ENCODE measurements at places on chromosomes 1 and 21.

DNA sequence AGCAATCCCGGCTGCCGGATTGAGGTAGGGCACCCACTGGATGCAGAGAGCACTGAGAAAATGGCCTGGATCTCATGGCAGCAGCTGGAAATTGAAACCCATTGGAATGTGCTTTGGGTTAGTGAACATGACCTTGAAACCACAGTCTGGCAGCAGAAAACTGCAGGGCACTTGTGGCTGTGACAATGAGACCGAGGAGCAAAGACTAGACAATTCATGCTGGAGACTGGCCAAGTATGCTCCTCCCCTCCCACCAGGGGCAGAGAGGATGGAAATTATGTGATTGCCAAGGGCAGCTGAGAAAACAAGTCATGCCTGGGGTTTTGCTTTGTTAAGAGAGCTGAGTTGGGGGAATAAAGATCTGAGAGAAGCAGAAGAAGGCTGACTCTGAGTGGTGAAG, 60.7 kb downstream of the ZNF697 start:
- no peak overlapping the region for H3K27ac ChIP-seq
- DNase-seq: no peak
- peaks cover 4% of the 10 kb centered on the region for H3K27me3 ChIP-seq
- no peaks in the 10 kb centered on the region for H3K4me1 ChIP-seq
- no peak overlapping the region for H3K4me3 ChIP-seq

GRCh38 chr1:148315071-148315811, 163.2 kb upstream of the NBPF11 start:
- no peak overlapping the region for H3K27ac ChIP-seq
- DNase-seq: no peak
- peaks cover 20% of the 10 kb centered on the region for H3K27me3 ChIP-seq

DNA sequence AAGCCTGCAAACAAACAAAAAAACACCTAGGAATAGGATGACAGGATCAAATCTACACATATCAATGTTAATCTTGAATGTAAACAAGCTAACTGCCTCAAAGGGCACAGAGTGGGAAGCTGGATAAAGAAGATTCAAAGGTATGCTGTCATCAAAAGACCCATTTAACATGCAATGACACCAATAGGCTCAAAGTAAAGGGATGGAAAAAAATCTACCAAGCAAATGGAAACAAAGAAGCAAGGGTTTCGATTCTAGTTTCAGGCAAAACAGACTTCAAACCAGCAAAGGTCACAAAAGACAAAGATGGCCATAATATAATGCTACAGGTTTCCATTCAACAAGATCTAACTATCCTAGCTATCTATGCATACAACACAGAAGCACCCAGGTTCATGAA, 16.2 kb upstream of the OR2T10 start:
- no peak overlapping the region for H3K4me3 ChIP-seq
- no peaks in the 10 kb centered on the region for H3K4me1 ChIP-seq
- H3K27me3 ChIP-seq: no peaks in the 10 kb centered on the region
- no peaks in the 10 kb centered on the region for H3K36me3 ChIP-seq
- DNase-seq: no peak

DNA sequence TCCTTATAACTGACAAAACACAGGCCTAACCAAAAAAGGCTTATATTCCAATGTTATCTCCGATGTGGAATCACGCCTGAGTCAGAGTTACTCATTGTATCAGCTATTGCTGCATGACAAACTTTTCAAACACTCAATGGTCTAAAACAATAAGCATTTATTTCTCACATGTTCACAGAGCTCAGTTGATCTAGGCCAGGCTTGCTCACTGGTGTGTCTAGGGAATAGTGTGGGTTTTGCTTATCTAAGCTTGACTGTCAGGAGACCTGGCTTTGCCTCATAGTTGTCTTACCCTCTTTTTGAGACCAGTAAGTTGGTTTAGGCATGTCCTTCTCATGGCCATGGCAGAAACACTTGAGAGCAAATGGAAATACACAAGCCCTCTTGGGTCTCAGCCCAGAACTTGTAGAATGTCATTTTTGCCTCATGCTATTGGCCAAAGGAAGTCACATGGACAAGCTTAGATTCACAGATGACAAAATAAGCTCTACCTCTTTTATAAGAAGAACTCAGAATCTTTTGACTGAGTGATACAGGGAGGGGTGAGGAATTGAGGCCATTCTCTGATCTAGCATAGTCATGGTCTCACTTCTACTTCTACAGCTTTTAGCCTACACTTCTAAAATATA, 130.8 kb downstream of the HMCN1 start:
- H3K4me1 ChIP-seq: no peaks in the 10 kb centered on the region
- H3K36me3 ChIP-seq: no peaks in the 10 kb centered on the region
- no peaks in the 10 kb centered on the region for H3K27me3 ChIP-seq
- H3K4me3 ChIP-seq: no peak overlapping the region
- DNase-seq: no peak
- no peak overlapping the region for H3K27ac ChIP-seq

DNA sequence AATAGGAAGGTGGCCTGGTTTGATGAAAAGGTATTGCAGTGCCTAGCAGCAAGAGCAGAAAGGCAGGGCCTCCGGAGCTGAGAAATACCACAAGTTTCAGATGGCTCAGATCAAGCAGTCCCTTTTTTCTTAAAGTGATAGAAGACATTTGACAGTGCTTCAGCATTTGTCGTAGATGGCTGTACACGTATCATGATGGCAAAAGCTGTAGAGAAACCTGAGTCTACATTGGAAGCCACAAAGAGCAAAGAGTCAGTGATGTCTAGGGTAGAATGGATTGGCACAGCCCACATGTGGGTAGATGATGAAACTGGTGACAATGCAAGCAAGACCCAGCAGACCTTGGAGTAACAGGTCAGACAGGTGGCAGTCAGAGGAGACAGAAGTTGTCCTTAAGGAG, 101.3 kb upstream of the ARTN start:
- no peak overlapping the region for H3K4me3 ChIP-seq
- peaks cover 3% of the 10 kb centered on the region for H3K36me3 ChIP-seq

DNA sequence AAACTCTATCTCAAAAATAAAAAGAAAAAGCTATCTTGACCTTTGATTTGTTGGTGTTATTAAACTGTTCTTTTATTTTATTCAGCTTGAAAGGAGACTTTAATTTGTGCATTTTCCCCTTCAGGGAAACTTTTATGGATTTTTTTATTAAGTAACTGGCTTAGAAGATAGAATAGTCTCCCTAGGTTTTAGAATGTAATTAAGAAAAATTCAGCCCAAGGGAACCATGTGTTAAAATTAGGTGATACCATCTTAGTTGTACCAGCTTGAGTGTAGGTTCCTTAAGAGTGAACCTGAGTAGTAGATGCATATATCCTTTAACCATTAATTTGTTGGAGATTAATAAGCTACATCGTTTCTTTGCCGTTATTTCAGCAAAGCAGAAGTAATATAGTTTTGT, 11.4 kb downstream of the MAST2 start:
- H3K4me1 ChIP-seq: no peaks in the 10 kb centered on the region
- no peak overlapping the region for H3K4me3 ChIP-seq
- H3K27me3 ChIP-seq: no peaks in the 10 kb centered on the region
- H3K36me3 ChIP-seq: peaks cover 32% of the 10 kb centered on the region

Measured in DND-41 (cell line).